ENCODE measurements at places on chromosomes 7 and 10.

DNA sequence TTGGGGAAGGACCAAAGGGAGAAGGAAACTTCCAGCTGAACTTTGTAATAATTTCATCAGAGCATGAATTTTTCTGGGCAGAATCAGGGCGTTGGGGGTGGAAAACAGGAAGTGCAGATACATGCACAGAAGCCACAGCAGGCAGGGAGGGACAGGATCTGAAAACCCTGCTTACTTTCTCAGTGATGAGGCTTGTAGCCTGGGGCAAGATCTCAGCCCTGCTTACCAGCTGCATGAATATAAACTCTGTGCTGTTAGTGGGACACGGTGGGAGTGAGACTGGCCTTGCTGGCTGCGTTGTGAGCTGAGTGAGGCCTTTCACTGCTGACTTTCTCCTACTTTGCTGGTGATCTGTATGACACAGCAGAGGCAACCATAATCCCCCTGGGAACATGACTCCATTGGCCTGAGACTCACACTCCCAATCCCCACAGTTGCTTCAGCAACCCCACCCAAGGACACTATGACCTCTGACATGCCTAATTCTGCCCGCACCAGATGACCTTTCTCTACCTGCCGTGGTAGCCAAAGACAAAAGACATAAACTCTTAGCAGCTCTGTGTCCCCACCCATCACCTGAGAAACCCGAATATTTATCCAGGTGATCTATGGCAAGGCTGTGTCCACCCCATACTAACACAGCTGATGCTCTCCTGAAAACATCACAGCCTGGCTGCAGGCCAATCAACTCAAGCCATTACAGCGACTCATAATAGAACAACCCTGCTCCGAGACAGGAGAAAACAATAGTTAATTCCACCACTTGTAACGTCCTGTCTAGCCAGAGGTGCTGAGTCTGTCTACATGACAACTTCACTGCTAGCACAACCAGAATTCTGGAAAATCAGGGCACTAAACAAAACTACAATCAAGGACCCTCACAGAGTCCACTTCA, 190.7 kb upstream of the CHRM2 start:
- no peak for DNase-seq

DNA sequence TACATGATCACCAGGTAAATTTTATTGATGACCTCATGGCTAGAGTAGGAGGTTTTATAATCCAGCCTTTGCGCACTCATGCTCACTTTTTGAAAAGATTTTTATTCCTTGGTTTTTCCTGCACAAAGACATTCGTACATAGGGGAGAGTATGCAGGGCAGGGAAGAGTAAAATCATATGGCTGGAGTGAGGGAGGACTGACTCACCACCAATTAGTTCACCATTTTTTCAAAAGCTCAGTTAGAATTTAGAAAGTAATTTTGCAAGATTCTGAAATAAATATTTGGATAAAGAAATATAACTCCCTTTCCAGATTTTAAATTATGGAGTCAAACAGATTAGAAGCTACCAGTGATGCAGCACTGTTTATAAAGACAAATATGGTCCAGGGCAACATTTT, 111.9 kb downstream of the SEMA3D start:
- no peak for DNase-seq

- no peak for DNase-seq
Measured at GRCh38 chr7:126698909-126699308, 553.8 kb downstream of the GRM8 start.

- no peak for DNase-seq
Measured at GRCh38 chr7:69840248-69840647, 242.0 kb downstream of the AUTS2 start.

DNA sequence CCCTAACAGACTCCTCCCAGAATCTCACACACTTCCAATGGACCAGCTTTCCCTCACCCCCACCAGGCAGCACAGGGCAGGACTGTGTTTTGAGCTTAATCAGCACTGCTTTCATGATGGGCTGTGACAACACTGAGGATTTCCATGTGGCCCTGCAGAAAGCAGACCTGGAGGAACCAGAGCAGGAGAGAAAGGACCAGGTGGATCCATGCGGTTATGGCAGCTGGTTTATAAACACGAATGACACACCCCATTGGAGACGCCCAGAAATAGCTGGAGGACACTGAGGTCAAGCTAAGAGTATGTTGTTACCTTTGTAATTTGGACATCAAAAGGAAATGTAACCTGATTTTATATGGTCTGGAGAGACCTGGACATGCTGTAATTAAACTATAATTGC, 31.7 kb upstream of the HERPUD2 start:
- no peak for DNase-seq

DNA sequence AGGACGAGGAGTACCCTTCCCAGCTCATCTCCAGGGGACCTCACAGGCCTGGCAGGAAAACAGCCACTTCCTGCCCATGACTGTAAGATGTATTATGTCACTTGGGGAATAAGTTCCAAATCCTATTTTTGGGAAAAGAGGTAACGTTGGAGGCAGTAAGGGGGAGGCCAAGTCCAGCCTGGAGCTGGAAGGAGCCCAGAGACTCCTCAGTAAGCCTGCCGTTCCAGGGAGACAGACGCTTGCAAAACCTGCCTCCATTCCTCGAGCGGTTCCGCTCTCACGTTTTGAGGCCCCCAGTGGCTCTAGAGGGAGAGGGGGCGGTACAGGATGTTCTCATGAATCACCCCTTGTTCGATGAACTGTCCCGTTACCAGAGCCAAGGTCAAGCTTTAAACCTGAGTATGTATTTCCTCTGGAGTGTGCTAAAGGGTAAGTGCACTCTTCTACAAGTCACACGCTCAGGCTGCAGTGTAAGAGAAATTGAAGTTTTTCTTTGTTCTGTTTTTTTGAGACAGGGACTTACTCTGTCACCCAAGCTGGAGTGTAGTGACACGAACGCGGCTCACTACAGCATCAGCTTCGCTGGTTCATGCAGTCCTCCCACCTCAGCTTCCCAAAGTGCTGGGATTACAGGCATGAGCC, 45.5 kb upstream of the CYTH3 start:
- DNase-seq = no peak

GRCh38 chr10:22271786-22272185, 44.4 kb upstream of the COMMD3 start:
- DNase-seq = no peak

DNA sequence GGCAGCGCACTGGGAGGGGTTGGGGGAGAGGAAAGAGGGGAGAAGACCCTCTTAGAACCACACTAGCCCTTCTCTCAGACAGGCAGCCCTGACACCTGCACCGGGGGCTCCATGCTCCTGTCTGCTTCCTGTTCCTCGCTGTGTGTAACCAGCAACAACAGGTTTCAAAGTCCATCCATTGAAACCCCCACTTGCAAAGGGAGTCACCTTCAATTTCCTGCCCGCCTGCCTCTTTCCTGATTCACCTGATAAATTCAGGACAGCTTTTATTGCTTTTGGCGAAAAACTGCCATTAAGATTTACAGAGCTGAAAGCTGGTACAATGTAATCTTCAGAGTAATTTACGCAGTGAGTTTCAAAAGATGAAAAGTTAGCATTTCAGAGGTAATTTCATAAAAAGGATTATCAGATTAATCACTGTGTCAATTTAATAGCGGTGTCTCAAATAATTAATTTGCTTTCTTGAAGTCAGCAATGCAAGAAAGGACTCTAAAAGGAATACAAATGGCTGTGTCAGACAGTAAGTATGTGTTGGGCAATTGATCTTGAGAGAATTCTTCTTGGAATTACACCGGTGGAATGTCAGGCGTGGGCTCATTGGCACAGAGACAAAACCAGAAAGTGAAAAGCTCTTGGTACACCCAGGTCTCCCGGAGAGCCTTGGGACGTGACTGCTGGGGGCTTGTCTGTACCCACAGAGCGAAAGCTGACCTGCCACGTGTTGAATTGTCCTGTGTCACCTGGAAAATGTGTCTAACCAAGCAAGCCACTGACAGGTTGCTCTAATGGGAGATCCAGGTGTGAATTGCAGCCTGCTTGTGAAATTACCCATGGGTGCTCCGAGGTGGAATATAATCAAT, 60.7 kb downstream of the TMEM209 start:
- no peak for DNase-seq

DNA sequence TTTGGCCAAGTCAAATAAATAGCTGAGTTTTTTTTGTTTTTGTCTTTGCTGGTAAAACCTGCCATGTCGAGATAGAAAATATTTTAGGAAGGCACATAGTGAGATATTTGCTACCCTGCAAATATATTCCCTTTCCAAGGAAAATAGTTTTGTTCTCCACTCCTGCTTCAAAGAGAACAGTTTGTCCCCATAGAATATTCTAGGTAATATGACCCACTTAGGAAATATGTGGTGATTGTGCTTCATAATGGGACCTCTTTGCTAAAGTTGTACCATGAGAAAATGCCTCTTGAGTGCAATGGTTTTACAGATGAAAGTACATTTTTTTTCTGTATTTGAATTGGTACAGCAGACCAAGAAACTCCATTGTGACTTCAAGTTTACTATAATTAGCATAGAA, 41.6 kb downstream of the SMNDC1 start:
- DNase-seq = no peak

- no peak for DNase-seq
Measured at GRCh38 chr10:5570007-5570655, 45.4 kb downstream of the CALML3 start.

GRCh38 chr7:112510001-112510742, 29.4 kb downstream of the LSMEM1 start:
- no peak for DNase-seq

DNA sequence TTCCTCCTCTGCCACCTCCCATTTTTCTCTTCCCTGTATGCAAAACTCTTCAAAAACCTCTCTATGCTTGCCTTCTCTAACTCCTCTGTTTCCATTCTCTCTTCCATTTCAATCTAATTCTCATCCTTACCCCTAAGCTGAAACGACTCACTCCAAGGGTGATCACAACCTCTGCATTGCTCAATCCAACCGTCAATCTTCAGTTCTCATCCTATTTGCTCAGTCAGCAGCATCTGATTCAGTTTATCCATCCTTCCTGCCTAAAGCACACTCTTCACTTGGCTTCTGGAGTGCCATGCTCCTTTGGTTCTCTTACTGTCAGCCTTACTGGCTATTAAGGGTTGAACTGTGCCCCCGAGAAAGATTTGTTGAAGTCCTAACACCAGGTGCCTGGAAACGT, 163.5 kb upstream of the NEBL start:
- no peak for DNase-seq

DNA sequence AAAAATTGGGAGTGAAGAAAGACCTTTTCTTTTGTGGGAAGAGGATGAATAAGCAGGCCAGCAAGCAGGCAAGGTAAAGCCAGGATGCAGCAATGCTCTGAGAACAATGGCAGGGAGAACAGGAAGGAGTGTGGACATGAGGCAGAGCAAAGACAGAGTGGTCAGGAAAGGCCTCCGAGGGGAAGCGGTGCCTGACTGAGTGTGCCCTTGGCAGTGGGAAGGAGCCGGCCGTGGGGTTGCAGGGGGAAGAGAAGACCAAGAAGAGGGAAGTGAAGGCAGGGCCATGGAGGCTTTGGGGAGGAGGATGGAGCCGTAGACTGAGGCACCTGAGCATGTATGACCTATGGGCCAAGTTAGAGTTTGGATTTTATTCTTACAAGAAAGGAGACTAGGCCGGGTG, 21.9 kb upstream of the ZNF212 start:
- DNase-seq = no peak

DNA sequence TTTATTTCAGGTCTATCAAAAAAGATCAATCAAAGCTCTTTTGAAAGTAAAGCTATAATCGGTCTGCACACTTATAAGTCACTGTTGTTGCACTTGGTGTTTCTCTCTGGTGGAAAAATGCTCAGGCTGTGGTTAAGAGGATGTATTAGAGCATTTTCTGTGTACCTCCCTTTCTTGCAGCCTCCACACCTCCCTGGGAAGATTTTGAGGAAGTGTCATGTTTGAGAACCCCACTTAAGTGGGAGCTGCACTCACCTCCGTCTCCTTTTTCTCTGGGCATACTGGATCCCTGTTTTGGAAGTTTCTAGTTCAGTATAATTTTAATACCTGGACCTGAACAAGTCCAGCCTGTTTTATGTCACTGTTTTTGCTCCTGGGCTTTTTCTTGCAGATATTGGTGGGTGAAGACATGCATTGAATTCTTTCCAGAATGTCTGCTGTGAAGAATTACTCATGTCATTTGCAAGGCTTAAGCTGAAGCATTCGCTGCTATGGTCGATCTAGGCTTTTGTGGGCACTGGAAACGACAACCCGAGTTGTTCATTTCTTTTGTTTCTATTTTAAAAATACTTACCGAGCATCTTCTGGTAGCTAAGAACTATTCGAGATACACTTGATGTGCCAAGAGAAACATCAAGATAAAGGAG, 36.6 kb downstream of the TCF7L2 start:
- no peak for DNase-seq

DNA sequence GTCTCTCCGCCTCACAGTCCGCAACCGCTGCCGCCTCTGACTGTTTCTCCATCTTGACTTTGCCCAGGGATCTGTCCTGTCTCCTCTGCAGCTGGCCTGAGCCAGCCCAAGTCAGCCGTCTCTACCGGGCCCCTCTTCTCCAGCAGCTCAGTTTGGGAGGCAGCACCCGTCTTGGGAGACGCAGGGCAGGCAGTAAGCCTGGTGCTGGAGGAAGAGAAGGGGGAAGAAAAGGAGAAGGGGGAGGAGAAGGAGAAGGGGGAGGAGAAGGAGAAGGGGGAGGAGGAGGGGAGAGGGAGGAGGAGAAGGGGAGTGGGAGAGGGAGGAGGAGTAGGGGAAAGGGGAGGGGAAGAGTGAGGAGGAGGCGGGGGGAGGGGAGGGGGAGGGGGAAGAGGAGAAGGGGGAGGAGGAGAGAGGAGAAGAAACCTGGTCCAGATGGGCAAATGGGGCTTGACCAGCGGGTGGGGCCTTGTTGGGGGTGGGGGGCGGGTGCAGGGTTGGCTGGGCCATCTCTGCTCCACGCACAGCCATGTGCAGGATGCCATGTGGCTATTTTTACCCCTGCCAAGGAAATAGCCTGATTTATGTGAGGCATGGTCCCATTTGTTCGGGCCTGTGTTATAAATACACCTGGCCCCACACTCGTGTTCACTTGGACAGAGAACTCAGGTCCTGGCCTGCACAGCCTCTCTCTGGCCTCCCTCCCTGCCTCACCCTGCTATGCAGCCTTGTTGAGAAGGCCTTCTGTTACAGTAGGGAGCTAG, 35.9 kb upstream of the FZD9 start:
- DNase-seq = no peak

GRCh38 chr10:8584666-8585065, 530.2 kb downstream of the GATA3 start:
- no peak for DNase-seq

DNA sequence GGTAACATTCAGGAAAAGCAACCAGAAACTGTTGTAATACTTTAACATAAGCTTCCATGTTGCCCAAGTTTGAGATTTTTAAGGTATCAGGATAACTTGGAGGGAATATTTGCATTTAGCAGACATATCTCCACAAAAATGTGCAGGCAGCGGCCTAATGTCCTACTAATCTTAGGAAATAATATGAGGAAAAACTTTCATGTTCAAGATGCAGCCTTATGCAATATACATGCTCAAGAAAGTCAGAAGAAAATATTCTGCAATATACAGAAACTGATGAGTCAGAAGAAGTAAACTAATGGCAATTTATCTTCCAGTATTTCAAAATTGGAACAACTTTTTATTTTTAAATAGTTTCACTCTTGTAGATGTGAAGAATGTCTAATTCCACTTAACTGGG, 463.2 kb upstream of the C7orf33 start:
- DNase-seq = no peak

- no peak for DNase-seq
Measured at GRCh38 chr7:78649976-78650375, 803.5 kb downstream of the MAGI2 start.

GRCh38 chr10:2460812-2461211, 606.5 kb upstream of the PFKP start:
- no peak for DNase-seq

- no peak for DNase-seq
Measured at GRCh38 chr7:74176555-74176954, 2.4 kb downstream of the EIF4H start.

GRCh38 chr7:36171503-36171902, 18.4 kb downstream of the EEPD1 start:
- no peak for DNase-seq
